ENCODE measurements at places on chromosomes 3 and 15.

DNA sequence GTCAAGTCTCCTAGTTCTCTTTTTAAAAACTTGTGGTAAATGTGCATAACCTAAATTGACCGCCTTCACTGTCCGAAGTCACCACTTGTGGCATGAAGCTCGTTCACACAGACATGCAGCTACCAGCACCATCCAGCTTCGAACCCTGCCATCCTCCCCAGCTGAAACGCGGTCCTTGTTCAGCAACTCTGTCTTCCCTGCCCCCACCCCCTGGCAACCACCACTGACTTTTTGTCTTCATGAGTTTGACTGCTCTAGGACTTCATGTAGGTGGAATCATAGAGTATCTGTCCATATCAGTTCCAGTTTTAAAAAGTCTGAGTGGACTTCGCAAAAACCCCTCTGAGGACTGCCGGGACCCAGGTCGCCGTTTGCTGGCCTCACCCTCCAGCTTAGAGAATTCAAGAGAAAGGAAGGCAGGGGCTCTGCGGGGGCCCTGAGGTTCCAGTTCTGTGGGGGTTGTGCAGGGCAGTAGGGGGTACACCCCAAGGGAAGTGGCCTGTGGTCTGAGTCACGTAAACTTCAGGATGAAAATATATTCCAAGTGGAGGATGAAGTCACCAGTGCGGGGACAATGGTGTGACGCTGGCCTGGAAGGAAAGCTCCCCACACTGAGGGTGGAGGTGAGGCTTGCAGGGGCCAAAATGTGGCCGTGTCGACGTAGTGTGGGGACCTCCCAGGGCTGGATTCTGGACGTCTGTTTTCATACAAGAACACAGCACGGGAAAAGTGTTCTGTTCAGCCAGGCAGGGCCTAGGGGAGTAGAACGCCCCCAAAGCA is 67.6 kb downstream of the ABTB1 start:
- no peak for DNase-seq

GRCh38 chr3:39068556-39068955 is 16.7 kb downstream of the WDR48 start:
- DNase-seq = no peak

GRCh38 chr3:194259982-194260766 is 91.0 kb downstream of the CPN2 start:
- no peak for DNase-seq

DNA sequence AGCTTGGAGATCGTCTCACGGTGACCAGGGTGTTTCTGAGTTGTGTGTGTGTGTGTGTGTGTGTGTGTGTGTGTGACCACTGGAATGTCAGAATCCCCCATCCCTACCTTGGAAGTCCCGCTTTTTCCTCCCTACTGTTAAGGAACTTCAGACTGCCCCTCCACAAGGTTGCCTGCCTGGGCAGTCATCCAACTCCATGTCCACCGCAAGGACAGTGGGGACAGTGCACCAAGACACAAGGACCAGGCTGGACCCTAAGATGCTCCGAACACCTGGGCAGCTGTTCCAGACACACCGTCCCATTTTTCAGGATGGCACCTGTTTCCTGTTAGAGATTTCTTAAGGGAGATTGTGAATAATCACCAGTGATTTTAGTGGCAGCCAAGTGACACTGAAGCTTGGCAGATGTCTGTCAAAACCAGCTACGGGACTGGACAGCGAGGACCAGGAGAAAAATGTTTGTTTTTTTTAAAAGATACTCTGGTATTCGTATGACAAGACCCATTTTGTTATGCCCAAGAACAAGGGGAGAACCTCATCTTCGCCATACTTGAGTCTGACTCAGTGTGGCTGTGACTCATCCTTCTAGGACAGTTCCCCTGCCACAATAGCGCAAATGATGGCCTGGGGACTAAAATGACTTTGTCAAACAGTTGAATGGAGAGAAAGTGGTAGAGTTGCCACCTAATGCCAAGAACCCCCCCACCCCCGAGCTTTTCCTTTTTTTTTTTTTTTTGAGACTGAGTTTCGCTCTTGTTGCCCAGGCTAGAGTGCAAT is 15.5 kb downstream of the PAQR9 start:
- DNase-seq = no peak

- no peak for DNase-seq
These were observed 124.8 kb downstream of the ATP10A start for GRCh38 chr15:25738171-25738965.
